ENCODE measurements at places on chromosomes 12 and 14. TPM values are rescaled to one million over a fixed set of nuclear protein-coding genes. Genes with fewer than 3 reads are reported as not detected.
A peak's percentile ranks its signal among the peaks of the same experiment; 100 is the strongest.

DNA sequence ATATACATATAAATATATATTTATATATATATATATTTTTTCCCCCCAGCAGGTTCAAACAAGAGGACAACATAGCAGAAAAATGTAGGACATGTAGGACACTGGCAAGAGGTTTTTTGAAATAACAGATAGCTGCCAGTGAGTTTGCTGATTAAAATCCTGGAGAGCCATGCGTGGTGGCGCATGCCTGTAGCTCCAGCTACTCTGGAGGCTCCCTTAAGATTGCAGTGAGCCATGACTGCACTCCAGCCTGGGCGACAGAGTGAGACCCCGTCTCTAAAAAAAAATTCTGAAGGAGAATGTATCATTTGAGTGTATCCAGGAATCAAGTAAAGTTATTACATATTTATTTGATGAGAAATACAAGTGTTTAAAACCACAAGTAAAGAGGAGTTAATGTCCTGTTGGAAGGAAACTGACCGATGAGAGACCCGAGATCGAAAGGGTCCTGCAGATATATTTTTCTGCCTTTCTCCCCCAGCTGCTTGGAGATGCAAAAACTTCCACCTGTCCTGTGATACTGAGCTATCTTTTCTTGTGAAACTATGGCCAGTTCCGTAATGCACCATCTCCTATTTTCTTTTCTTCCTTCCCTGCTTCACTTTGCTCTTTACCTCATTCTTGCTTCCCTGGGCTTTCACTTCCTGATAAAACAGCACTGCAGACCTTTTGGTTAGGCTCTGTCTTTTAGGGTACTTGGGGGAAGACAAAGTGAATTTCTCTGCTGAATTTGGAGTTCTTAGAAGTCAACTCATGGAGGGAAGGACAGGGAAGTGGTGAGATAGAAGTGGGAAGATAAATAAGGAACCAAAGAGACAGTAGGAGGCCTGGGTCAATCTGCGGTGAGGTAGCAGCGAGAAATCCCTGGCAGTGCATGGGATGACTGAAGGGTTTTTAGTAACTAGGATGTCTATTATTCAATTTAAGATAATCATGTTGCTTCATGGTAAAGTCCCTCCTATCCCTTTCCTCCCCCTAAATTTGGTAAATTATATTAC is 41.2 kb upstream of the SLC2A13 start:
- no peak for DNase-seq

GRCh38 chr12:113519464-113520307 is 48.0 kb upstream of the LHX5 start:
- DNase-seq, result no peak

The FGFR1OP2 gene
- 30.0 TPM for total RNA-seq

The PPP1R13B gene
- total RNA-seq, result 6.0 TPM

The MYH7 gene
- total RNA-seq, result not detected

GRCh38 chr14:38387821-38388220 is 131.9 kb upstream of the CLEC14A start:
- DNase-seq, result no peak

DNA sequence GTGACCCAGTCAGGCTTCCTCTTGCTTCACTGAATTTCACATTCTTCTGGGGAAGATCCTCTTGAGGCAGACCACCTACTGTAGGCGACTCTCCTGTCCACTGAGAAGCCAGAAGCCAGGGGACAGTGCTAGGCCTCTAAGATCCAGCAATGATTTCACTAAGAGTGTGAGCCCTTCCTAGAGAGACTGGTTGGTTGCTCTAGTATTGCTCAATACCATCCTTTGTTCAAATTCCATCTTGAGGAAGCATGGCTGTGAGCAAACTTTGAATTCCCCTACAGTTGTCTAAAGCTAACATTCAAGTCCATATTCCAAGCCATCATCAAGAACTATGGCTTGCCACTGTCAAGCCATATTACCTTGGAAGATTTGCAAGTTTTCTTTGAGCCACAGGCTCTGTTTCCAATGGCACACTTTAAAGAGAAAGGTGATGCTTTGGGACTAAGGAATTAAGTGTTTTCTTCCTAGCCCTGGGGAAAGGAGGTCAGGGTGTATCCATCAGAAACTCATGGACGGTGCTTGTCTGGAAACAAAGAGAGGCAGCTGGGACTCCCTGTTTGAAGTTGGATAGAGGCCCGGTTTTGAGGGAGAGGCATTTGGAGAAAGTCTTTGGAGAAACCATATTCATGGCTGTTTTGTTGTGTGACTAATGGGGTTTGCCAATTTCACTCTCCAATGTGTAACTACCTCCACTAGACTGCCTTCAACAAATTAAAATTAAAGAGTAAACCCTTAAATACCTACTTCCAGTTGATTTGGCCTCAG is 1217.9 kb downstream of the VRK1 start:
- DNase-seq, result no peak

DNA sequence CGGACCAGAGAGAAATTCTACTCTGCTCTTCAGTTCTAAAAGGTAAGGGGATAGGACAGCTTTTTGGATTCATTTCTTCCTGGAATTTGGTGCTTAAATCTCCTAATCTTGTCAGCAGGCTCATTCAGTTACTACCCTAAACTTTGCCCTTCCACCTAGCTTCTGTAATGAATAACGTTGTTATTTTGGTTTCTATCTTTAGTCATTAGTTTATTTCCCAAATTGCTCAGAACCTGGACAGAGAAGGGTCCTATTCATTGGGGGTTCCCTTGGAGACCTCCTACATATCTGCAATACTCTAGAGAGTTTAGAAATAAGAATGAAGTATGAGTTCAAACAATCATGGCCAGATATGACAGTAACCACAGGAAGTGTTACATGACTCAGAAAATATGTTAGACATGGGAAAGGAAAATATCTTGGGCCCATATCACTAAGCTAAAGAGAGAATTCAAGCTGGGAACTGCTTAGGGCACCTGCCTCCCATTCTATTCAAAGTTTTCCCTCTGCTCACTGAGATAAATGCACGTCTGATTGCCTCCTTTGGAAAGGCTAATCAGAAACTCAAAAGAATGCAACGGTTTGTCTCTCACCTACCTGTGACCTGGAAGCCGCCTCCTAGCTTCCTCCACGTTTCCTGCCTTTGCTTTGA is 87.9 kb downstream of the GAS2L3 start:
- peak; percentile 39 for DNase-seq

GRCh38 chr12:103966736-103967135 is 1.1 kb downstream of the TDG start:
- DNase-seq, result no peak

The CEBPE gene
- total RNA-seq, result not detected

The TAMALIN gene
- 1.2 TPM for total RNA-seq

DNA sequence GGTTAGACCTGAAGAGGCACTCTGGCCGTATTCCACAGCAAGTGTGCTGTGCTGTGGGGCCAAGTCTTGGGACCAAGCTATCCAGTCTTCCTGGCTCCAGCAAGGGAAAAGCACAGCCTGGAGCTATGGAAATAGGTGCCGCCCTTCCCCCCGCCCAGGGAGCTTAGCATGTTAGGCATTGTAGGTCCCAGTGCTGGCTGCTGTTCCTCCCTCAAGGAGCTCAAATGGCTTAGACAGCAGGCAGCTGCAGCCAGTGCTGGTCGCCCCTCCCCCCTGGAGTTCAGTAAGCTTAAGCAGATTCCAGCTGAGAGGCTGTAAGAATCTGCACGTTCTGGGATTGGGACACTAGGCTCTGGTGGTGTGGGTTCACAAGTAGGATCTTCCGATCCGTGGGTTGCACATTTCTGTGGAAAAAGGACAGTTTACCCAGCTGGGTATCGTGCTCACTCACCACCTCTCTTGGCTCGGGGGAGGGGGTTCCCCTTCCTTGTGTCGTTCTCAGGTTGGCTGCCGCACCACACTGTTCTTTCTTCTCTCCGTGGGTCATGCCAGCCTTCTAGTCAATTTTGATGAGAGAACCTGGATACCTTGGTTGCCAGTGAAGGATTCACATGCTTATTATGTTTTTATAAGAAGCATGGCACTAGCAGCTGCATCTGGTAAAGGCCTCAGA is 127.3 kb downstream of the CNTN1 start:
- peak; percentile 90 for DNase-seq

The EPYC gene
- total RNA-seq, result not detected

DNA sequence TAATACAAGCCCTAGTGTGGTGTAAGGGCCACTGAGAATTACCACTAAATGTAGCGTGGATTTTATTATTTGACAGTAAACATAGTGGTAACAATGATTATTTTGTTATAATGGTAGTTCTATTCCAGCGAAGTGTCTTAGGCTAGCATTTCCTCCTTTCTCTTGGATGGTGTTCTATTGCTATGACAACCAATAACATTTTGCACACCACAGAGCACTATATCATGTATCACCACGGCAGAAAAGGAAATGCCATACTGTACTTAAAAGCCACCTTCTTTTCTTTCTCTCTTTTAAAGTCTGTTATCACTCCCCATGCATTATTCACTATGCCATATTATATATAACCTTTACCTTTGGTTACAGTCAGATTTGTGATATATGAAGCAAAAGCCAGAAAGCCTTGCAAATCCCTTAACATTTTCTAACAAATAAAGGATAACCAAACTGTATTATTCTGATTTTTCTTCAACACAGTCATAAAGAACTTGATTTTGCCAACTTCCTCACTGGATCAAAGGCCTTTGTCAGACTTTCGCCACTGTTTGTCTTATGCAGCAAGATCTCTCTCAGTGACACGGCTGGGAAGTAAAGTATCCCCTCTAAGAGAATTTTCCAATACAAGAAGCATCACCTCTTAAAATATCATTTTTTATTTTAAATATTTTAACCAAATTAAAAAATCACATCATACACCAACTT is 195.8 kb downstream of the FOXN3 start:
- DNase-seq, result no peak

DNA sequence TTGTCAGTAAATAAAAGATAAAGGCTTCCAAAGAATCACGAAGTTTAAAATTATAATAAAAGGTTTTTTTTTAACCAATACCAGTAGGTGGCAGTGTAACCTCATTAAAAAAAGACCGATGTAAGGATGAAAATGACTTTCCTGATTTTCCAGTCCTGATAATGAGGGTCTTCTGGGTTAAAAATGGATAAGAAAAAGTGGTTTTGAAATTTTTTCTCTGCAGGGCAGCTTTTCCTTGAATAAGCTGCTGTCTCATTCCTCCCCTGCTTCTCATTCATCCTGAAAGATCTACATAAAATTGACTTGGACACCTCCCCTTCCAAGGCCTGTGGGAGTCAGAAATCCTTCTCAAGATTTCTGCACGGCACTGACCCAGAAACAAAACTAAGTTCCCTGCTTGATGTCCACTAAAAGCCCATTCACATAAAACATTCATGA is 58.9 kb upstream of the FBXO33 start:
- DNase-seq, result no peak

DNA sequence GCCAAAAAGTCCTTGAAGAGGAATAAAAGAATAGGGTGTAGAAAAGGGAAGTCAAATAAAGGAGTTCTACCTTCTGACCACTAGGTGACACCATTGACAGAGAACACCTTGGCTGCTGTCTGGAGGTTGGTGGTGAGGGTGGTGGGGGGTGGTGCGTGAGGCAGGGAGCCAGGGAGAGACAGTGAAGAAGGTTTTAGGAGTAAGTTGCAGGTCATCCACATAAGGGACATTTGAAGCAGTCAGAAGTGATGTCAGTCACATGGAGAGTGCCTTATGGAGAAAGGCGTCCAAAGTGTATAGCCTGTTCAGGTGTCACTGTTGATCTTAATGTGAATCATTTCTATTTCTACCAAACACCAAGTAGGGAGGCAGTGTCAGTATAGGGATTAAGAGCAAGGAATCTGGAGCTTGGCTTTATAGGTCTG is 279.3 kb upstream of the DDHD1 start:
- DNase-seq, result peak; percentile 68

DNA sequence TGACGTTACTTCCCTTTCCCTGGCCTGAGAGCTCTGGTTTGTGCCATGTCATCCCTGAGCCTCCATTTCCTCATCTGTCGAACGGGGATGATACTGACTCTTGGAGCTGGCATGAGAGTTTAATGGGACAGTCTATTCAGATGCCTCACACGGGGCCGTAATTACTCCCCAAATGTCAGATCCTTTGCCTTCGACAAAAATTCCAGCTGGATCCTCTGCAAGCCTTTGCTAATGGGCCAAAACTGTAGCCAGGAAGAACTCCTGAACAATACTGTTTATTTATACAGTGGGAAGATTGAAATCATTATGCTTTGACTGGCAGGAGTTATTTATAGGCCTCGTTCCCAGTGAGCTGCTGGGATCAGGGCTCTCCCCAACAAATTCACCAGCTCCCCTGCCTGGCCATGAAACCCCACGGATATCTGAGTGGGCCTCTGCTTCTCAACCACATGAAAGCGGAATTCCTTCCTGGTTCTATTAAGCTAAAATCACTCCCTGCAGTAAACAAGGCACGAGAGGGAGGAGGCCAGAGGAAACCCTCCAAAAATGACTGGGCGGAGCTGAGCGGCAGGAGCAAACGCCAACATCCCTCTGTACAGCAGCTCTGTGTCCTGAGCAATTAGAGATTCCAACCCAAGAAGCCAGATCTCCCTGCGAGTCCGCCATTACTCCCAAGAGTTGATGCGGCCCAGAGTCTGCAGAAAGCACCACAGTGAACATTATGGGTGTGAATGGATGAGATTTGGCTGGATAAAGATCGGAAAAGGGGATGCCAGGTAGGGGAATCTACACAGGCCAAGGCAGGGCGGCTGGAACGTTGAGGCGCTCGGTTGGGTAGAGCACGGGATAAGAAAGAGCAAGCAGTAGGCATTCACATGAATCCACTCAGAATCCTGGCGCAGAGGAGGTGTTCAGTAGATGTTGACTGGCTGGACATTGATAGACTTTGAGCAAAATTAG is 326.1 kb downstream of the BCL11B start:
- DNase-seq, result no peak

The PLXNC1 gene
- total RNA-seq, result 1.2 TPM

The ARHGEF40 gene
- 71.4 TPM for total RNA-seq

DNA sequence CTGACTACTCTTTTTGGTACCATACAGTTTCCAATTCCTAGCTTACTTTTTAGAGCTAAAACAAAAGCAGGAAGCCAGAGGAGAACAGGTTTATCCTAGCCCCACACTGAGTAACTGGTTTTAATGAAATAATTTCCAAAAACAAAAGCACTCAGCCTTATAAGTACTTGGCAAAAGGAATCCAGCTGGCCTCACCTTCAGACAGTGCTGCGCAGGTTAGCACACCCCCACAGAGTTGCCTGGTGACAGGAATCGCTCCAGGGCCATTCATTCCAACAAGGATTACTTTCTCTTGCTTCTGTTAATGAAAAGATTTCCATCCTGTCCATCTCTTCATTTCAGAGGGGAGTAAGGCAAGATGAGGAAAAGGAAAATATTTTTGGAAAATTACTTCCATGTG is 84.6 kb downstream of the SCFD1 start:
- no peak for DNase-seq

DNA sequence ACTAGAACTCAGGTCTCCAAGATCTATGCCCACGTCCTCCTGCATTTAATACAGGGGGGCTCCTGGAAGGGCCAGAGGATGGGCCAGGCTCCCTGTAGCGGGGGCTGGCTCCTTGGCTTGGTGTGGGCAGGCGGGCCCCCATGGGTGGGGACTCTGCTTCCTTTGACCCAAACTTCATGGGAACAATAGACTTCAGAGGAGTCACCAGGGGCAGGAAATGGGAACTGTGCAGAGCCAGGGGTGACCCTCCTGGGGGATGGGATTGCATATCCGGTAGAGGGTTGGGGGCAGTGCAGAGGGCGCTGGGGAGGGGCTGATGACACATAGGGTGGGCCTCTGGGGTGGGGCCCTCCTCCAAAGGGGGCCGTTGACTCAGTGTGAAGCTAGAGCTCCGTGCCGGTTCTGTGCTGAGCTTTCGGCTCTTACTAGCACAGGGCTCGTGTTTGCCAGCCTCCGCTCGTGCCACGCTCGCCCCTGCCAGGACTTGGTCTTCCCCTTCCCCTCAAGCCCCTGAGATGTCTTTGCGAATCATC is 4.6 kb downstream of the TEAD4 start:
- peak; percentile 92 for DNase-seq
